ENCODE measurements at places on chromosomes 16 and 17.

DNA sequence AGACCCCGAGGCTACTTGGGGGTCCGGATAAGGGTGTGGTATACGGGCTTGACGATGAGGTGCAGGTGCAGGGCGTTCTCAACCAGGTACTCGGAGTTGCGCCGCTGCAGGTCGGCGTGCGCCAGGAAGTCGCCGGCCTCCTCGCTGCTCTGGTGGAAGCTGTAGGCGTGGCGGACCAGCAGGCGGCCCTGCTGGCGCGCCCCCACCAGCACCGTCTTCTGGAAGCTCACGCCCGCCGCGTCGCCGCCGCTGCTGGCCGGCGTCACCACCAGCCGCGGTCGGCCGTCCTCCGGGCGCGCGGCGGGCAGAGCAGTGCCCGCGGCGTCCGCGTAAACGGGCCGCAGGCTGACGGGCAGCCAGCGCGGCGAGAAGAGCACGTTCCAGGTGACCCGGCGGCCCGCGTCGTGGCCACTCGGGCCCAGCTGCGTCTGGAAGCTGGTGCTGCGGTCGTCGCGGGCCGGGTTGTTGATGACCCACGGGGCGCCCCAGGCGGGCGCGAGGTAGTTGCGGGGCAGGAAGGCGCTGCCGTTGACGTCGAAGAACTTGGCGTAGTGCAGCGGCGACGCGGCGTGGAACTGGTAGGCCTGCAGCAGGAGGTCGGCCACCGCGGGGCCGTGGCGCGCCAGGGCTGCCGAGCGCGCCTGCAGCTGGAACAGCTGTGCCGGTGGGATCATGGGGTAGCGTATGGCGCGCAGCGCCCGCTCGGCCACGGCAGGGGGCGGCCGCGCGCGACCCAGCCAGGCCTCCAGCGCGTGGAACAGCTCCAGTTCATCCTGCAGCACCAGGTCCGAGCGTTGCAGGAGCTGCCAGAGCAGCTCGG is 4.8 kb downstream of the BTBD17 start:
- DNase-seq: no peak

- DNase-seq: no peak
Measured at GRCh38 chr16:74896389-74897370, 88.2 kb downstream of the WDR59 start.

- no peak for DNase-seq
Measured at GRCh38 chr16:46737621-46738214, 10.4 kb downstream of the MYLK3 start.

DNA sequence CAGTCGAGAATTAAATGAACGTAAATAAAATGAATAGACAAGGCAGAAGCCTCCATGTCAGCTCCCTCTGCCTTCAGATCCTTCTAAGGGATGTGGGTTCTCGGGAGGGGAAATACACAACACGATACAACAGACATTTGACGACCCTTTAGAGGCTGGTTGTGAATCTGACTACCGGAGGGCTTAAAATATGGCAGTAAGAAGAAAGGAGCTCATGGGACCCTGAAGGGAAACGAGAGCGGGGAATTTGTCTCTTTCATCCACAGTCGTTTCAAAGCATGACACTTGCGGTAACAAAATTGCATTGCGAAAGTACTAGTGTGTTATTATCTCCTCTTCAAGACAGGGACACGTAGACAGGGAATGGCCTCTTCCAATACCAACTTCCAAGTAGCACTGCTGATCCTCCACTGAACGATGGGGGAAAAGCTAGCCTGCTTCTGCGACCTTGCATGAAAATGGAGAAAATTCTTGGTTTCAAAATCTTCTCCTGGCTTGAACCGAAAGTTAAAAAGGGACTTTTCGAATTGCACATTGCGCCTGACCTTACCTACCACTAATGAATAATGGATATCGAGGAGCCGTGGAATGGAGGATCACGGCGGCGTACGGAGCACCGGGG is 1.2 kb upstream of the TNRC6C start:
- no peak for DNase-seq

GRCh38 chr17:73343168-73343634 is 31.4 kb upstream of the CDC42EP4 start:
- DNase-seq: peak; percentile 69

DNA sequence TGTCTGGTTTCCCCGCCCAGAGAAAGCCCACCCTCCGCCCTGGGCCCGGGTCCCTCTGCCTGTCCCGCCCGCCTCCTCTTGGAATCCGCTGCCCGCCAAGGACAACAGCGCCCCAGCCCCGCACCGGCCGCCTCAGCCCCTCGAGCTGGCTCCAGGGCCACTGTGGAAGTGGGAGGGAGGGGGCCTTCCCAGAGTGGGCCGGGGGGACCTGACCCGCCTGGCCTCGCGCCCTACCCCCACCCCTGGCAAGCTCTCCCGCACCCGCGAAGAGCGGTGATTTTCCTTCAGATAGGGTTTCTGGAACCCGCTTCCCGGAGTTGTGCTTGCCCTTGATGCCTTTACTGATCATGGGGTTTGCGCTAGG is 2.3 kb upstream of the CBX8 start:
- DNase-seq: no peak

DNA sequence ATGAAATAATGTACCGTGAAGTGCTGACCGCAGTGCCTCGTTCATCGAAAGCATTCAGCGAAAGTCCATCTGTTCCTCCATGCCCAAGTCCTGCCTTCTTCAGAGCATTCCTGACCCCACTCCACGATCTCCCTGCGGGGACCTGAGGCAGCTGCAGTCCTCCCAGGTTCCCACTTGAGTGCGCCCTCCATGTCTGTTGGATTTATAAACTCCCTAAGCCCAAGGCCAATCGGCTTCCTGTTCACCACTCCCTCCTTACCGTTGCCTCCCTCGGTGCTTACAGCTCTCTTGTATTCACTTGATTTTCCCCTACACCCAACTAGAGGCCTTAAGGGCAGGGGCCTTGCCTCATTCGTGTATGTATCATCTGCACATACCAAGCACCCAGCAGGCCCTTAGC is 2.8 kb downstream of the RAD51D start:
- DNase-seq: no peak

DNA sequence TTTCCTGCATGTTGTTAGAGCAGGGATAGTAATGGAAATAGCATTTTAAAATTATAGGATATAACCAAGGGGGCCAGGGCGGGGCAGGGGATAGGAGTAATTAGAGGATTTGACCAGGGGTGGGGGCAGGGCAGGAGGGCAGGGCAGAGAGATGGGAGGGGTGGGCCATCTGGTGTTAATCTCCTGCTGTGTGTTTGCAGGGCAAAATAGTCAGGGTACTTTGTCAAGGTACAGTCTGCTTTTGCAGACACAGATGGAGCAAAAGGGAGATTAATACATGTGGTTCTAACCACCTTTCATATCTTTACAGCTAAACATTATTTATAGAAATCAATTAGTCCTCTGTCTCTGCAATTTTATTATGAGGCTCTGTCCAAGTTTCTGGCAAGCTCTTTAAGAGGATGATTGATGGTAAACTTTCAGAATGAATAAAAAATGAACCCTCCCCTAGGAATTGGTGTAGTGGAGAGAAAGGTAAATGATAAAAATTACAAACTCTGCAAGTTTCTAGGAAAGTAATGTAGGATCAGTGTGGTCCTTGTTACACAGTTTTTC is 6.6 kb downstream of the ANKFN1 start:
- DNase-seq: no peak

GRCh38 chr17:82238472-82239201 is 9.8 kb downstream of the SLC16A3 start:
- no peak for DNase-seq

- DNase-seq: no peak
Measured at GRCh38 chr17:79939755-79940458, 95.8 kb downstream of the TBC1D16 start.

- no peak for DNase-seq
Measured at GRCh38 chr17:58052945-58053715, 30.1 kb upstream of the DYNLL2 start.

- no peak for DNase-seq
Measured at GRCh38 chr16:27234603-27235002, 31.3 kb downstream of the KDM8 start.

DNA sequence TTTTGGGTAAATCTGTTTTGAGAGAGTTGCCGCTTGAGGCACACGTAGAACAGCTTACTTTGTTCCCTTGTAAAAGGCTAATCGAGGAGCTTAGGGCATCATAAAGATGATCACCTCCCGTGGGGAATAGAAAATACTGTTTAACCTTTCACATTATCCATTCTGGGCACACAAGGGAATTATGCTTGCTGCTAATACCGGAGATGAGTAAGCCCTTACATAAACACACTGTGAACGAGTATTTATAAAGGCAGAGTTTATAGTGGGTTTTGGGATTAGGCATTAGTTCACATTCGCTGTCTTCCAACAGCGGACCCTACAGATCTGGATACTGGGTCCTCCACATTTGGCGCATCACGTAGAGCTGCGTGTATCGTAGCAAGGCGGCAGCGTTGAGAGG is 51.2 kb upstream of the CNTNAP4 start:
- no peak for DNase-seq

DNA sequence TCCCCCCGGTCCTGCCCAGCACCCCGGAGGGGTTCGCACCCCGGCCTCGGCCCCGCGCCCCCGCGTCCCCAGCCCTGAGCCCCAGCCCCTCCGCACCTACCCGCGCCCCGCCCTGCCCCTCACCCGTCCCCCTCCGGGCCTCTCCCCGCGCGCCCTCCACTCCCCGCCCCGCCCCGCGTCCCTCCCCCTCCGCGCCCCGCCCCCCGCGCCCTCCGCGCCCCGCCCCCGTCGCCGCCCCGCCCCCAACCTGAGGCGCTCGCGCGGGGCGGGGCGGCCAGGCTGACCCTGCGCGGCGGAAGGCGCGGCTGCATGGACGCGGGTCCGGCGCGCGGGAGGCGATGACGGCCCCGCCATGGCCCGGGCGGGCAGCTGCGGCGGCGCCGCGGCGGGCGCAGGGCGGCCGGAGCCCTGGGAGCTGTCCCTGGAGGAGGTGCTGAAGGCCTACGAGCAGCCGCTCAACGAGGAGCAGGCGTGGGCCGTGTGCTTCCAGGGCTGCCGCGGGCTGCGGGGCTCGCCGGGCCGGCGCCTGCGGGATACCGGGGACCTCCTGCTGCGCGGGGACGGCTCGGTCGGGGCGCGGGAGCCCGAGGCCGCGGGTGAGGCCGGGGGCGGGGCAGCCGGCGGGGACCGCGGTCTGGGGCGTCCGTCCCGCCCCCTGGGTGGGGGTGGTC is at the start of gene SPIRE2:
SPIRE2 (plus strand) TSS at position 277 of the 671 bp plus-strand sequence; CDS start at position 353, 76 bp downstream.
- peak; percentile 33 for DNase-seq

DNA sequence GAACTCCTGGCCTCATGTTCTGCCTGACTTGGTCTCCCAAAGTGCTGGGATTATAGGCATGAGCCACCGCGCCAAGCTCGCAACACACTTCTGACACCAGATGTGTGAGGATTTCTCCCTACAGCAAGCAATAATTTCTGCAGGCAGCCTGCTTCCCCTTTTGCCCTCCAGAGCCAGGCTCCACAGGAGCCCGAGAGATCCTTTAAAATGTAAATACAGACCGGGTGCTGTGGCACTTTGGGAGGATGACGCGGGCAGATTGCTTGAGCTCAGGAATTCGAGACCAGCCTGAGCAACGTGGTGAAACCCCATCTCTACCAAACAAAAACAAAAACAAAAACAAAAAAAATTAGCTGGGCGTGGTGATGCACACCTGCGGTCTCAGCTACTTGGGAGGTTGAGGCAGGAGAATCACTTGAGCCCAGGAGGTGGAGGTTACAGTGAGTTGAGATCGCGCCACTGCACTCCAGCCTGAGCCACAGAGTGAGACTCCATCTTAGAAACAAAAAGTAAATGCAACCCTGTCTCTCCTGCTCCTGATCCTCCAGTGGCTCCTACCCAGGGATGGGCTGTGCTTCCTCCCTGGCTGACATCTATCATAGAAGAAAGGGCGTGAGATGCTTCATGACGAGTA is 14.7 kb downstream of the C16orf96 start:
- DNase-seq: no peak

- peak; percentile 26 for DNase-seq
Measured at GRCh38 chr17:70157151-70157550, 12.2 kb upstream of the KCNJ2 start.

GRCh38 chr16:55323637-55324271 is at the start of gene IRX6:
Gene IRX6 (plus strand): TSS chr16:55324203. CDS start chr16:55325092, 889 bp downstream.
- no peak for DNase-seq

DNA sequence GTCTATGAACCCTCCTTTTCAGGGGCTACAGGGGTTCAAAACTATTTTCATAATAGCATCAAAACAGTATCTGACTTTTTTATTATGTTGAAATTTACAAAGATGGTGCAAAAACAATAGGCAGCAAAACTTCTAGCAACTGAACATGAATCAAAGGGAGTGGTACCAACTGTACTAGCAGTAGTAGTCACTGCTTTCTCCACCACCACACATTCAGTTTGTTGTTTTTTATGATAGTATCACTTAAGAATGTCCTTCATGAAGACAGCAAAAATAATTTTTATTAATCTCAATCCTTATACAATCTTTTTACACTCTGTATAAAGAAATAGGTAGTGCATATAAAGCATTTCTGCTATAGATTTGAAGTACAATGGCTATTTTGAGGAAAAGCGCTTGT is 47.6 kb downstream of the MED13 start:
- no peak for DNase-seq

DNA sequence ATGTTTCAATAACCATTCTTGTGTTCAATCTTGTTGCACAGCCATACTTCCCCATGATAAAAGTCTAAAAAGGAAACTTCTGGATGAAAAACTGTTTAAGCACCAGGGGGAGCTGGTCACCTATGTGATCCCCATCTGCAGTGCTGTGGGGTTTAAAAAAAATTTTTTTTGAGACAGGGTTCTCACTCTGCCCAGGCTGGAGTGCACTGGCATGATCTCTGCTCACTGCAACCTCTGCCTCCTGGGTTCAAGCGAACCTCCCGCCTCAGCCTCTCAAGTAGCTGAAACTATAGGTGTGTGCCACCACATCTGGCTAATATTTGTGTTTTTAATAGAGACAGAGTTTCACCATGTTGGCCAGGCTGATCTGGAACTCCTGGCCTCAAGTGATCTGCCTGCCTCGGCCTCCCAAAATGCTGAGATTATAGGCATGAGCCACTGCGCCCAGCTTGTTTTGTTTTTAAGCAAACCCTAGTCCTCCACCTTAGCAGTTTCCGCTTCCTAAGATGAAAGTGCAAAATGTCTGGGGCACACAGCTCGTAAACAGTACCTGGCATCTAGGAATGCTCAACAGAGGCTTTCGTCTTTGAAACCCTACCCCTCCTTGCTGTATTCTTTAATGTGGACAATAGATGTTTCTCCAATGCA is 25.4 kb downstream of the DNAJA2 start:
- DNase-seq: peak; percentile 13

DNA sequence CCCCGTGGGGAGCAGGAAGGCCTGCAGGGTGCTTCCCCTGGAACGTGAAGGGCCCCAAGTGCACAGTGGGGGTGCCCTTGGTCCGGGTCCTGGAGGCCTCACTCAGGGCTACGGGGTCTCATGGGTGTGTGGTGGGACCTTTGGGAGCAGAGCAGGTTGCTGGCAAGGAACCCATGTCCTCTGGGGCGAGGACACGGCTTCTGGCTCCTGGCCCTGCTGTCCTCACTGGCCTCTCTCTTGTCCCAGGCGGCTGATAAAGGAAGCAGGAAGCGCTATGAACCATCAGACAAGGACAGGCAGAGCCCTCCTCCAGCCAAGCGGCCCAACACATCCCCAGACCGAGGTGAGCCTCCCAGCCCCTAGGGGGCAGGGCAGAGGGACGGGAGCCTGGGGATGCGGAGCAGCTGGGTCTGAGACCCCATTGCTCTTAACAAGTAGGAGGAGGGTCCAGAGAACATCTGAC is 9.8 kb upstream of the IL17C start:
- DNase-seq: no peak

All from hypothalamus (tissue), 51 donors.